ENCODE measurements at places on chromosomes 2 and 18.

GRCh38 chr2:33021542-33022227, 74.9 kb downstream of the LTBP1 start:
- H3K27ac ChIP-seq: peak overlapping the region; percentile 88
- peak; percentile 70 for DNase-seq
- peaks cover 65% of the 10 kb centered on the region for H3K4me1 ChIP-seq
- H3K36me3 ChIP-seq: peaks cover 26% of the 10 kb centered on the region

- no peaks in the 10 kb centered on the region for H3K4me1 ChIP-seq
- H3K27ac ChIP-seq: no peak overlapping the region
- no peaks in the 10 kb centered on the region for H3K36me3 ChIP-seq
Observed at GRCh38 chr2:71578767-71579342, 125.5 kb downstream of the DYSF start.

GRCh38 chr2:152676461-152676860, 40.8 kb downstream of the PRPF40A start:
- no peak overlapping the region for H3K27ac ChIP-seq
- no peaks in the 10 kb centered on the region for H3K4me1 ChIP-seq
- H3K36me3 ChIP-seq: peaks cover 16% of the 10 kb centered on the region
- no peaks in the 10 kb centered on the region for H3K27me3 ChIP-seq
- H3K4me3 ChIP-seq: no peak overlapping the region

DNA sequence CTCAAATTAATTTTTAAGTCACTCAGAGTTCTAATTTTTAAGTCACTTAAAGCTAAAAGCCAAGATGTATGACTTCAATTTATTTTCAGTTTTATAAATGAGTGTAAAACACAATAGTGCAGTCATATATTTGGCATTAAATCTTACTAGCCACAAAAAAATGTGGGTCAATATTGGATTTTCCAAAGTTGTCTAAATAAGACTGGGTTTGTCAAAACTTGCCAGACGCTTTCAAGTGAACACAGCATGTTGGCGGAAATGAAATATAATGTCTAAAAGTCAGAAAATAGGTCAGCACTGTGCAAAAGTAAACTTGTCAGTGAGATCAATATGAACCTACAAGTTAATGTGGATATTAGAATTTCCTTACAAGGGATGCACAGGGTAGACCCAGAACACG, 128.9 kb downstream of the FIGN start:
- no peak overlapping the region for H3K27ac ChIP-seq
- DNase-seq: no peak
- H3K36me3 ChIP-seq: no peaks in the 10 kb centered on the region
- peaks cover 30% of the 10 kb centered on the region for H3K4me1 ChIP-seq
- no peaks in the 10 kb centered on the region for H3K27me3 ChIP-seq
- no peak overlapping the region for H3K4me3 ChIP-seq

DNA sequence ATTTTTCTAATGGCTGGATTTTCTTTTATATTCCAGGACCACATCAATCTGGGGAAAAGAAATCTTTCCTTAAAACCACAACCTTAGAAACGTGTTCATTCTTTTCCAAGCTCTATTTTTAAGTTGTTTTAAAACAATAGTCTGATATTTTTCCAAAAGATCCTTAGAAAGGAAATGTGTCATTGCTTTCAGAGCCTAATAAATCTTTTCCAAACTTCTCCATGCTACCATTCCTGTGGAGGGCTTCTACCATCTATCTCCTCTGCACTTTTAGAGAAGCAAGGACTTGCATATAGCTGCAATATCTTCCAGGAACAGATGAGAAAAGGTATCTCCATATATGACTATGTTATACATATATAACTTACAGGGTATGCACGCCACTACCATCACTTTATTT, 21.2 kb downstream of the WDFY1 start:
- no peak overlapping the region for H3K27ac ChIP-seq
- no peaks in the 10 kb centered on the region for H3K27me3 ChIP-seq
- H3K4me3 ChIP-seq: no peak overlapping the region
- no peak for DNase-seq

DNA sequence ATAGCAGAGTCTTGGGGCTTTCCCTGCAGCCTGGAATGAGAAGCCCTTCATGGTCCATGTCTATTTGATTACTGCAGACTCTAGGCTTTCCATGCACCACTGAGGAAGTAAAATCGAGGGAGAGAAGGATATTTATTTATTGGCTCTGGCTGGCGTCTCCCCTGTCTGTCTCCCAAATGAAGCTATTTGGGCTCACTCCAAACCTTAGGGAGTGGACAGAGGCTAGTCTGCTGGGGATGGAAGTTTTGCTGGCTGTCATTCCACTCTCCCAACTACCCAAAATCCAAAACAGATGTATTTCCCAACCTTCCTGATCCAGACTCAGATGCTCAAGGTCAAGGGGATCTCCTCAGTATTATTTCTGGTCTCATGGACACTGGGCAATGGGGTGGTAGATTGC, 33.7 kb downstream of the TMEM17 start:
- no peak for DNase-seq
- H3K27ac ChIP-seq: no peak overlapping the region
- H3K4me3 ChIP-seq: no peak overlapping the region
- H3K36me3 ChIP-seq: no peaks in the 10 kb centered on the region
- peaks cover 24% of the 10 kb centered on the region for H3K4me1 ChIP-seq

GRCh38 chr2:196987649-196988364, 61.3 kb upstream of the PGAP1 start:
- H3K36me3 ChIP-seq: no peaks in the 10 kb centered on the region
- peaks cover 41% of the 10 kb centered on the region for H3K4me1 ChIP-seq
- H3K27ac ChIP-seq: peak overlapping the region; percentile 98
- no peaks in the 10 kb centered on the region for H3K27me3 ChIP-seq

DNA sequence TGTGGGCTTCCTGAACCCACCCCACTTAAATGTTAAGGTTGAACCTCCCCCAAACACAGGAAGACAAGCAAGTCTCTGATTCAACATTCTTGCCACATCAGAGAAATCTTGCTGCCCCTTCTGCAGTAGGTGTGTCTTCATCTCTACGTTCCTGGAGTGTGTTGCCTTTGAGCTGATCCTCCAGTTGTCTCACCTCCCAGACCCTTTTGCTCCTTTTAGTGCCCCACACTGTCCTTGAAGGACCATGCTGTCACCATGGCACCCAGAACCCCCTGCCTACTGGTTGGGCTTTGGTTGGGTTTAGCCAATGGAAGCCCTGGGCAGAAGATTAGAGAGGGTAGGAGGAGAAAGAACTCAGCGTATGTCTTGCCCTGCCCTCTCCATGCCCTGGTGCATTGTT, 10.7 kb downstream of the CAB39 start:
- no peaks in the 10 kb centered on the region for H3K27me3 ChIP-seq
- DNase-seq: no peak
- H3K36me3 ChIP-seq: peaks cover 14% of the 10 kb centered on the region
- no peak overlapping the region for H3K27ac ChIP-seq

GRCh38 chr2:133801946-133802345, 233.7 kb upstream of the NCKAP5 start:
- H3K27ac ChIP-seq: no peak overlapping the region
- H3K4me3 ChIP-seq: no peak overlapping the region
- peaks cover 3% of the 10 kb centered on the region for H3K27me3 ChIP-seq
- H3K4me1 ChIP-seq: peaks cover 17% of the 10 kb centered on the region
- no peak for DNase-seq

- H3K36me3 ChIP-seq: 0 out of 2 replicates have a peak, but pooled peaks cover 5% of the 10 kb centered on the region
- H3K4me1 ChIP-seq: no peaks in the 10 kb centered on the region
- no peak for DNase-seq
Observed at GRCh38 chr2:154170400-154170799, 298.7 kb downstream of the GALNT13 start.

GRCh38 chr18:7678801-7679200, 111.7 kb downstream of the PTPRM start:
- DNase-seq: no peak
- no peaks in the 10 kb centered on the region for H3K27me3 ChIP-seq
- H3K4me3 ChIP-seq: no peak overlapping the region
- H3K27ac ChIP-seq: no peak overlapping the region
- peaks cover 7% of the 10 kb centered on the region for H3K4me1 ChIP-seq
- no peaks in the 10 kb centered on the region for H3K36me3 ChIP-seq

GRCh38 chr2:187774551-187775071, 220.4 kb upstream of the TFPI start:
- no peak overlapping the region for H3K27ac ChIP-seq
- H3K4me3 ChIP-seq: peak overlapping the region; percentile 45
- H3K36me3 ChIP-seq: no peaks in the 10 kb centered on the region
- no peaks in the 10 kb centered on the region for H3K27me3 ChIP-seq

GRCh38 chr2:8575834-8576423, 105.9 kb upstream of the ID2 start:
- no peaks in the 10 kb centered on the region for H3K36me3 ChIP-seq
- H3K27me3 ChIP-seq: peaks cover 12% of the 10 kb centered on the region
- peaks cover 14% of the 10 kb centered on the region for H3K4me1 ChIP-seq
- DNase-seq: no peak

DNA sequence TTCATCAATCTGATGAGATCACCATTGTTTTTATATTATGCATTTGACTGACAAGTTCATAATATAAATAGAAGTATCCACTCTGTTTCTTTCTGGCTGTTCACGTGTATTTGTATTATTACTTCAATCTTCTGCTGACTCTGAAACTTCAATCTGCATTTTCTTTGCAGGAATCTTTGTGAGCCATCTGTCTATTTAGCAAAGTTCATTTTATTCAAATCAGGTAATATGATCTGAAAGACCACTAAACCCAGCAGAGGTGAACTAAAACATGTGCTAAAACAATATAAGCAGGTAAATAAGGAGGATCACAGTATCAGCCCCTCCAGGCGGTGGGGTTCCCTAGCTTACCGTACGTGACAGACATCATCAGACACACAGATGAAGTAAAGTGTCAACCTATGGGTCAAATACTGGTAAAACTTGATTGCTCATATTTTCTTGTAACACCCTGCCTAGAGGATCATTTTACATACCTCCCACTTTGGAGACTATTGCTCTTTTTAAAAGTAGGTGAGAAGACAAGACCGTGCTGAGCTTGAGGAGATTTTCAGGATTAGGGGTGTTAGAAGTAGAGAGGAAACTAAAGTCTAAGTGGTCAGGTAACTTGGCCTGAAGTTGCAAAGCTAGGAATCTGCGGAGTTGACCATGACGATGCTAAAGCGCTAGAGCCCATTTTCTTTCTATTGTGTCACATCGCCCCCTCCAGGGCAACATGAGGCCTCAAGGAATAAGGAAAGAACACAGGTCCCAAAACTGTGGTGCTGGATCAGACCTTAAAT, 9.0 kb downstream of the DTNB start:
- peak; percentile 39 for DNase-seq
- no peaks in the 10 kb centered on the region for H3K4me1 ChIP-seq

DNA sequence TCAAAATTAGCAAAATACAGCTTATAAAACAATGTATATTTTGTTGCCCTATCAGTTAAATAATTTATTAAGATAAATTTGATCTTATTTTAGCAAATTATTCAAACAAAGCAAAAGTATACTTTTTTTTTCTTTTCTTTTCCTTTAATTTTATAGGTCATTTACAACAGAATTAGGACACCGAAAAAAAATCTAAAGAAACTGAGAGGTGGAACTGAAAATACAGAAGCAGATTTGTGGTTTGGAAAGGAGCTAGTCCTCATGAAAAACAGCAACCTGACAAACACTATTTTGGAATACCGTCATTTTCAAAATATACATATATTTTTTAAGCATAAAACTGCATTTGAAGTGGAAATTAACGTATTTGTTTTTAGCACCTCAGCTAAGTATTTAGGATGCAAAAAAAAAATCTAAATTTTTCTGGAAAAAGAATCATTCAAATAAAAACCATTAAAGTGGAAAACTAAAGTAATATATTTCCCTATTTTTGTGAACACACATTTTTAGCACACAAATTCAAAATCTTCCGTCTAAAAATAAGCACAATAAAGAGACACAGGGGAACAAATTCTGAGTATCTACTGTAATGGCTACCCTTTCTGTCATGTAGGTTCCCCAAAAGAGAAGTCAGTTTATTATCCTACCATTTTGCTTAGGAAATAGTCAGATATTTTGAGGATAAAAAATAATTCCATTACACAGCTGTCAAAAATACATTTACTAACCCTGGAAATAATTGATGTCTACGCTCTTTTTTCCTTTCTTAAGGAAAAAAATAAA, 2.7 kb downstream of the CCDC88A start:
- peak overlapping the region; percentile 36 for H3K27ac ChIP-seq
- peaks cover 48% of the 10 kb centered on the region for H3K4me1 ChIP-seq
- peaks cover 1% of the 10 kb centered on the region for H3K27me3 ChIP-seq
- H3K4me3 ChIP-seq: peak overlapping the region; percentile 94
- H3K36me3 ChIP-seq: peaks cover 11% of the 10 kb centered on the region

DNA sequence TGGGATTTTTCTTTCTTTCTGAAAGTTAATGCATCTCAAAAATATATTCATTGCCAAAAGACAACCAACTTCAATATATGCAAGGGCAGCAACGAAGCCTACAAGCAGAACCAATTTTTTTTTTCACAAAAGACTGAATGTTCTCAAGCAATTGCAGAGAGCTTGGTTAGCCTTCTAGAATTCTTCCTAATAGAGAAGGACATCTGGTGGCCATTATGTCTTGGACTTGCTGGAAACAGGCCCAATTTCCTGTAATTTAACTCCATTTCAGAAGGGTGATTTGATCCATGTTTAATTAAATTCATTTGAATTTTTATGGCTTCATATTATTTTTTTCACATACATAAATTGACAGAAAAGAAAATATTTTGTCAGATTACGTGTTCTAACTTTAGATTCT, 208.0 kb downstream of the TPGS2 start:
- H3K4me3 ChIP-seq: no peak overlapping the region
- H3K36me3 ChIP-seq: peaks cover 15% of the 10 kb centered on the region
- no peak overlapping the region for H3K27ac ChIP-seq
- H3K4me1 ChIP-seq: peaks cover 70% of the 10 kb centered on the region

GRCh38 chr2:173782681-173783080, 182.5 kb downstream of the SP3 start:
- no peaks in the 10 kb centered on the region for H3K4me1 ChIP-seq
- no peaks in the 10 kb centered on the region for H3K36me3 ChIP-seq
- no peak for DNase-seq
- H3K27me3 ChIP-seq: peaks cover 11% of the 10 kb centered on the region
- no peak overlapping the region for H3K27ac ChIP-seq

GRCh38 chr2:150410809-150411208, 76.7 kb downstream of the RND3 start:
- DNase-seq: peak; percentile 30
- H3K27me3 ChIP-seq: no peaks in the 10 kb centered on the region
- H3K36me3 ChIP-seq: no peaks in the 10 kb centered on the region
- no peak overlapping the region for H3K27ac ChIP-seq

Data from HFFc6 (cell line).